ENCODE measurements at places on chromosomes 5 and 9. TPM values are rescaled to one million over a fixed set of nuclear protein-coding genes. Genes with fewer than 3 reads are reported as not detected.

Gene ADAMTS13
- total RNA-seq, result 2.4 TPM

Gene ADRA1B
- total RNA-seq, result 3.5 TPM

Gene PCDHB10
- total RNA-seq, result 1.2 TPM

Gene GPX8
- total RNA-seq, result 3.0 TPM

Gene FGD3
- 1.1 TPM for total RNA-seq

All from heart right ventricle (tissue), 16 donors.